ENCODE measurements at places on chromosomes 16 and 17.

DNA sequence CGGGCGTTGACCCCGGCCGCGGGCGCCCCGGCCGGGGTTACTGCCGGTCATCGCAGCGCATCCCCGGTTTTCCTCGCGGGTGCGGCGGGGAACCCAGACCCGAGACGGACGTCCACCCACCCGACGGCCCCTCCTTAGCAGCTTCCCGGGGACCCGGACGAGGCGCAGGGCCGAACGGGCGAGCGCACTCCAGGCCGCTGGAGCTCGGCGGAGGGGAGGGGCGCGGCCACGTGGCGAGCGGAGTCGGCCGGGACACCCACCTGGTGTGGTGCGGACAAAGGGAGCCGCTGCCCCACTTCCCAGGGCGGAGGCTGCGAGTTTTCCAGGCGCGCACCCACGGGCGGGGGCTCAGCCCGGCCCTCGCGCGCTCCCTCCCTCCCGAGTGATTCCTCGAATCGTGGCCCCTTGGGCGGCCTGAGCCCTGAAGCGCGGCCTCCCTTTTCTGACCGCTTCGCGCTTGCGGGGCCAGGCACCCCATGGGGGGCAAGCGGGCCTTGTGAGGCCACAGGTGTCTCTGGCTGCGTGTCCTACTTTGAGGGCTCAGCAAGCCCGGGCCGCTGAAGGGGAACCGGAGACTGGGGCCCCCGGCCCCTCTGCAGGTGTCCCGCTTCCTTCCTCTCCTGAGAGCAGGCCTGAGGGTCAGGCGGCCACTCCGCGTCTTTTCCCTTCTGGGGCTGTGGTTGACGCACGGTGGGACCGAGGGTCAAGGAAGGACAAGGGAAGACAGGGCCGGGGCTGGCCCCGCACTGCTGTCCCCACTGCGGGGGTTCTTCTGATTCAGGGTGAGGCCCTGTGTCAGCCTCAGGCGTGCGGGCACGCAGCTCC is 1.1 kb upstream of the FASN start:
- DNase-seq, result no peak

GRCh38 chr17:59893676-59894100 is 767 bp downstream of the RPS6KB1 start:
- no peak for DNase-seq

- DNase-seq, result no peak
Observed at GRCh38 chr17:27414271-27414670, 42.0 kb upstream of the KSR1 start.

- no peak for DNase-seq
Observed at GRCh38 chr17:64358261-64358788, 32.3 kb downstream of the PECAM1 start.

- no peak for DNase-seq
Observed at GRCh38 chr17:64155751-64156544, 26.0 kb upstream of the ERN1 start.

GRCh38 chr17:50682938-50683337 is 24.8 kb downstream of the ANKRD40 start:
- no peak for DNase-seq

DNA sequence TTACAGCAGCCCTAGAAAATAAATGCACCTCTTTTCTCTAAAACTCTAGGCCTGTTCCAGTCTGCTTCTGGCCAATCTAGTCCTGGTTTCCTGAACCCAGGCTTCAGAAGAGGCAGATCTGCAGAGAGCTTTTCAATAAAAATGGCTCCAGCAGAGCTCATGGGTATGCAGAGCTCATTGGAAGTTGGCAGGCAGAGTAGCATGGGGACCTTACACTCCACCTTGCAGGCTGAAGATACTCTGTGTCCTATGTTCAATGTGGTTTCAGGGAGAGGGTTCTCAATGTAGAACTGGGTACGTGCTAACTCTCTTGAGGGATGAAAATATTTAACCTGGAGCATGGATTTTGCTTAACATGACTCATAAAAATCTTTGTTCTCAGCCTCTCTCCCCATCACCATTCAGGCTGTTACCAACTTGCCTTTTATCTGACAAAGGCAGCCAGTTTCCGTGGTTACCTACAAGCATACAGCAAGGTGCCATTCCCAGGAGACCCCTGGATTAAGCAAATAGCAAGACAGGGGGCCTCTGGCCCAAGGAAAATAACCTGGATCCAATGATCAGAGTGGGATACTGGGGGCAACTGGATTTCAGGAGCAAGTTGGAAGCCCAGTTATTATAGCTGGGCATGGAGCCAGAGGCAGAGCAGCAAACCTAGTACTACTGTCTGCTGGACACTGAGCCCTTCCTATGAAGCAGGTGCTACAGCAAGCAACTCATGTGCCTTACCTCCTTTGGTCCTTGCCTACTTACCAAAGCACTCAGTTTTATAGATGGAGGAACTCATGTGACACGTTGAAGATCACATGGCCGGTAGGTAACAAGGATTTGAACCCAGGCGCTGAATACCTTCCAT is 98.2 kb upstream of the DHX40 start:
- DNase-seq, result no peak

DNA sequence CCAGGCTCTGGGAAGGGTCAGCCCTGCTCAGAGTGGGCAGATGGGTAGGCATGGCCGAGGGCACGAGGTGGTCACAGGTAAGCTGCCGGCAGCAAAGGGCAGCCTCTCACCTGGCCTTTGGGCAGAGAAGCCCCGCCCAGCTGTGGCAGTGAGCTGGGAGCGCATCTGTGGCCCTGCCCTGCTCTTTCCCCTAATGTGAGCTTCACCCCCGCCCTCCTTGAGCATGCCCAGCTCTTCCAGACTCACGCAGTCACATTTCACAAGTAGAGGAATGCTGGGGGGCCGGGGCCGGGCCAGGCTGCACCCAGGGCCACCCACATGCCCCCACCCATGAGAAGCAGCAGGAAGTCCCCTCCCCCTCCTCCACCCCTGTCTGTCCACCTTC is 40.7 kb upstream of the SLC38A10 start:
- DNase-seq, result no peak

DNA sequence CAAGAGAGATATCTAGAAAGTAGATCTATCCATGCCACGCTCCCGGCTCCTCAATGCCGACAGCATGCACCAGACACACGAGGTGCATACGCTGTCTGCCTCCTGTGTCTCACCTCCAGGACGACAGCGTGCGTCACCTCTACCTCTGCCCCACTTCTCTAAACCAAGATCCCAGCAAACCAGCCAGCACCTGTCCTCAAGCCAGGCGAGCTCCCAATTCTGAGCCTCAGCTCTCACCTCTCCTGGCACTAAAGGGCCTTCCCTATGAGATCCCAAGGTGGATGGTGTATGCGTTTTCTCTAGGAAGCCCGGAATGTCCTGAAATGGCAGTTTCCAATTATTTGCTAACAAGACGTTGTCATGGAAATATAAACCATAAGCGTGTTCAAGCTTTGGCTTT is 36.2 kb upstream of the RCVRN start:
- DNase-seq, result no peak

Measured in AG09319 (cell line).